ENCODE measurements at places on chromosomes 7 and 10. TPM values are rescaled to one million over a fixed set of nuclear protein-coding genes. Genes with fewer than 3 reads are reported as not detected.

VIPR2 gene
- 17.5 TPM for total RNA-seq

AEBP1 gene
- total RNA-seq = 20.5 TPM

SPDYE2 gene
- not detected for total RNA-seq

EIF5AL1 gene
- 0.05 TPM for total RNA-seq

TMEM270 gene
- not detected for total RNA-seq

Measured in left ventricle myocardium inferior (tissue), 1 donor.